ENCODE measurements at places on chromosomes 4 and X.

DNA sequence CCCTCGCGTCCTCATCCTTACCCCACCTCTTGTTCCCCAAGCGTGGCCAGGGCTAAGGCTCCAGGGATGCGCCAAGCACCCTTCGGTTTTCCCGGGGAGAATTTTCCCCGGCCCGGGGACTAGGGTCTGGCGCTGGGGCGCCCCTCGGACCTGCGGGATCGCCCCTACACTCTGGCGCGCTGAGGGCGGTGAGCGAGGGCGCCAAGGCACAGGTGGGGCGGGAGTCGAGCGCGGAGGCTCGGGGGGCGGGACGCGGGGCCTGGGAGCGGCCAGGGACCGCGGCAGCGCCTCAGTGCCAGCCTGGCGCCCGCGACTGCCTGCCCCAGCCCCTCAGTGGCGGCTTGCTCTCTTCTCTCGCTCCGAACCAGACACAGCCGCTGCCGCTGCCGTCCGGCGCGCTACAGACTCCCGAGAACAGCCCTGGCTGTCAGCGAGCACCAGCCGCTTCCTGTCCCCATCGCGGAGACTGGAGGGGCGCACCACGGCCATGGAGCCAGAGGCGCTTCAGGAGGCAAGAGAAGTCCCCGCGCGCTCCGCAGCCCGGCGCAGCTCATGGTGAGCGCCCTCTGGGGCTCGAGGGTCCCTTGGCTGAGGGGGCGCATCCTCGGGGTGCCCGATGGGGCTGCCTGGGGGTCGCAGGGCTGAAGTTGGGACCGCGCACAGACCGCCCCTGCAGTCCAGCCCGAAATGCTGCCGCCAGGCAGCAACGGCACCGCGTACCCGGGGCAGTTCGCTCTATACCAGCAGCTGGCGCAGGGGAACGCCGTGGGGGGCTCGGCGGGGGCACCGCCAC, at the start of gene DRD5:
Gene DRD5, plus strand, starts transcription at position 292 of the 793 bp plus-strand sequence. Its CDS starts 396 bp downstream, at position 688.
- no peak within 1 kb of the TSS for H3K4me3 ChIP-seq
- DNase-seq = no peak
- H3K36me3 ChIP-seq = no peaks in the 10 kb centered on the region
- H3K27me3 ChIP-seq = peaks cover 51% of the 10 kb centered on the region

DNA sequence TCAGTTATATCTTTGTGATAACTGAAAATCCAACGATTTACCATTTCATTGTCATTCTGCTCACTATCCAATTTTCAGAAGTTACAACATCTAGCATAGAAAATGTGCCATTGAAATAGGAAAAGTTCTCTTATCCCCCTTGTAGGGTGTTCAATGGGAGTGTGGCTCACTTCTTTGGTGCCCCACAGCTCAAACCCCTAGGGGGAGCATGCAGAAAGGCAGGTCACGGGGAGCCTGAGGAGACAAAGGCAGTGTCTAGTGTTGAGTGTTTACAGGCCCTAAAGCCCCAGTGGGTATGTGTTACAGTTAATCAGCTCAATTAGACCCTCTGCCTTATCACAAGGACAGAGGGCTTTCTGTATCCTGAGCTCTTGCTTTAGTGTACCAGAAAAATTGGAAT, 243.4 kb upstream of the GRID2 start:
- no peaks in the 10 kb centered on the region for H3K27me3 ChIP-seq
- no peak for DNase-seq
- no peaks in the 10 kb centered on the region for H3K36me3 ChIP-seq
- no peaks in the 10 kb centered on the region for H3K4me1 ChIP-seq

- no peaks in the 10 kb centered on the region for H3K36me3 ChIP-seq
- H3K4me1 ChIP-seq = peaks cover 14% of the 10 kb centered on the region
- peaks cover 3% of the 10 kb centered on the region for H3K27me3 ChIP-seq
- no peak for DNase-seq
- no peak overlapping the region for H3K4me3 ChIP-seq
Measured at GRCh38 chr4:81562093-81562492, 90.4 kb upstream of the RASGEF1B start.

- no peak for DNase-seq
- H3K27ac ChIP-seq = no peak overlapping the region
- peaks cover 4% of the 10 kb centered on the region for H3K4me1 ChIP-seq
- H3K27me3 ChIP-seq = peaks cover 4% of the 10 kb centered on the region
- no peak overlapping the region for H3K4me3 ChIP-seq
Measured at GRCh38 chr4:54146139-54146538, 46.2 kb downstream of the GSX2 start.

DNA sequence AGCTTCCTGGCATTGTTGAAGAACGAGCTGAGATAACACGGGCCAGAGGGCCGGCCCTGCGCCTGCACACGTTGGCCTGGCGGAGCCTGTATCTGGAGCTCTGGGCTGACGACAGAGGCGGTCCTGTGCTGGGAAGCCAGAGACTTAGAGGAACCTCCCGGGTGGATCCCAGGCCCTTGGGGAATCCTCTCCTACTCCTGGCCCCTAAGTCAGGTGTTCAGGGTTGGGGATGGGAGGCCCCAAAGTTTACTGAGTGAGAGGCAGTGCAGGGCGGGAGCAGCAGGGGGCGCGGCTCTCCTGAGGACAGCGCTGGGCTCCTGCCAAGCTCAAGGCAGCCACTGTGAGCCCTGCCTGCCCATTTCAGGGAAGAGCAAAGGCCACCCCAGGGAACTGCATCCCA, 2.5 kb upstream of the HTRA3 start:
- no peaks in the 10 kb centered on the region for H3K36me3 ChIP-seq
- peaks cover 23% of the 10 kb centered on the region for H3K27me3 ChIP-seq
- H3K4me3 ChIP-seq = no peak overlapping the region
- peak; percentile 9 for DNase-seq

GRCh38 chrX:21881881-21882574, 26.2 kb downstream of the YY2 start:
- H3K4me1 ChIP-seq = no peaks in the 10 kb centered on the region
- H3K27me3 ChIP-seq = no peaks in the 10 kb centered on the region
- H3K4me3 ChIP-seq = no peak overlapping the region
- H3K36me3 ChIP-seq = peaks cover 12% of the 10 kb centered on the region
- no peak overlapping the region for H3K27ac ChIP-seq

DNA sequence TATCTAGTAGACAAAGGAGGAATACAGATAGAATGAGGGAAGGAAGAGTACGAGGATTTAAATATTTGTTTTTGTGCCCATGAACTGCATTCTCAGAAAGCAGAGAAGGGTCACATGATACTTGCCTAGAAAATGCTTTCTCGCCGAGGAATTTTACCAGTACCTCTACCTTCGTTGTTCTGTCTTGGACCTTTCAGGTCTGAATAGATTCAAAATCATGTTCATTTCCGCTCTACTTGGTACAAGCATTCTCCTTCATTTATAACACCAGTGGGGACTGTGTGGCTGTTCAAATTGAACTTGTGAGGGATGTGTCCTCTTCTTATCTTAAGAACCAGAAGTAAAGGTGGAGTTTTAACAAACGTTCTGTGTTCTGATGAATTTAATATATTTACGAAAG, 1.9 kb downstream of the USP38 start:
- H3K36me3 ChIP-seq = peaks cover 49% of the 10 kb centered on the region
- no peak for DNase-seq
- no peaks in the 10 kb centered on the region for H3K27me3 ChIP-seq
- H3K4me1 ChIP-seq = peaks cover 47% of the 10 kb centered on the region
- peak overlapping the region; percentile 90 for H3K4me3 ChIP-seq

GRCh38 chrX:39851745-39852455, 245.9 kb downstream of the BCOR start:
- H3K36me3 ChIP-seq = peaks cover 12% of the 10 kb centered on the region
- no peak for DNase-seq
- no peaks in the 10 kb centered on the region for H3K27me3 ChIP-seq
- H3K27ac ChIP-seq = no peak overlapping the region
- H3K4me1 ChIP-seq = peaks cover 57% of the 10 kb centered on the region
- peak overlapping the region; percentile 66 for H3K4me3 ChIP-seq

DNA sequence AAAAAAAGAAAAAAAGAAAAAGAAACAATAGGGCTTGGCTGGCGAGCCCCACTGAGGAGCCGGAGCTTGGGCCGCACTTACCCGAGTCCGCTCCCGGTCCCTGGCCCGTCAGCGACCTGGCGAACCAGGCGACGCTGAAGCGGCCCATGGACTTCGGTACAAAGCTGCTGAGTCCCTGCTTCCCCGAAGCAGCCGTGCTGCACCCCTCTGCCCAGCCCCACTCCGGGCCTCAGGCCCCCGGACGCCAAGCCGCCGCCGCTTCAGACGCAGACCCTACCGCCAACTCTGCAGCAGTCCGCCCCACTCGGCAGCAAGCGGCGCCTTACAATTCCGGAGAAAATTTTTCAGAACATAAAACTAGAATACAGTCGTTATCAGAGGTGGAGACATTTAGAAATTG, 300.5 kb downstream of the OPHN1 start:
- H3K27me3 ChIP-seq = no peaks in the 10 kb centered on the region
- no peaks in the 10 kb centered on the region for H3K36me3 ChIP-seq
- no peaks in the 10 kb centered on the region for H3K4me1 ChIP-seq

DNA sequence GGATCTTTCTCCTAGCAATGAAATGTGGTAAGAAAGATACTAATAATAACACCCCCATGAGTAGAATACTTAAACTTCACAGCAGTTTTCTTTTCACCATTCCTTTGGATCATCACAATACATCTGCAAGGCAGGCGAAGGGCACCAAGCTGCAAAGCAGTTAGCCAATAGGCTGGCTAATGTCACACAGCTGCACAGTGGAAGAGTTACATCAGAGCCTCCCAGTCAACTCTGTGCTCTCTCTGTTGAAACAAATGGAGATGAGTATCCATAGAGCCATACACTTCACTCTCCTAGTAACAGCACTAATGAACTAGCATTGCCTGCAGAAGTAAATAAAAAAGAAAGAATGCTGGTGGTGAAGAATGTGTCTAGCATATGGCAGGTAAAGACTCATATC, 139.0 kb downstream of the ATG4A start:
- H3K27ac ChIP-seq = no peak overlapping the region
- DNase-seq = no peak
- no peak overlapping the region for H3K4me3 ChIP-seq
